ENCODE measurements at places on chromosomes 5 and 9. TPM values are rescaled to one million over a fixed set of nuclear protein-coding genes. Genes with fewer than 3 reads are reported as not detected.

Gene SGTB
- total RNA-seq = 4.4 TPM

Gene CCNO
- 2.5 TPM for total RNA-seq

Gene LECT2
- not detected for total RNA-seq

DNA sequence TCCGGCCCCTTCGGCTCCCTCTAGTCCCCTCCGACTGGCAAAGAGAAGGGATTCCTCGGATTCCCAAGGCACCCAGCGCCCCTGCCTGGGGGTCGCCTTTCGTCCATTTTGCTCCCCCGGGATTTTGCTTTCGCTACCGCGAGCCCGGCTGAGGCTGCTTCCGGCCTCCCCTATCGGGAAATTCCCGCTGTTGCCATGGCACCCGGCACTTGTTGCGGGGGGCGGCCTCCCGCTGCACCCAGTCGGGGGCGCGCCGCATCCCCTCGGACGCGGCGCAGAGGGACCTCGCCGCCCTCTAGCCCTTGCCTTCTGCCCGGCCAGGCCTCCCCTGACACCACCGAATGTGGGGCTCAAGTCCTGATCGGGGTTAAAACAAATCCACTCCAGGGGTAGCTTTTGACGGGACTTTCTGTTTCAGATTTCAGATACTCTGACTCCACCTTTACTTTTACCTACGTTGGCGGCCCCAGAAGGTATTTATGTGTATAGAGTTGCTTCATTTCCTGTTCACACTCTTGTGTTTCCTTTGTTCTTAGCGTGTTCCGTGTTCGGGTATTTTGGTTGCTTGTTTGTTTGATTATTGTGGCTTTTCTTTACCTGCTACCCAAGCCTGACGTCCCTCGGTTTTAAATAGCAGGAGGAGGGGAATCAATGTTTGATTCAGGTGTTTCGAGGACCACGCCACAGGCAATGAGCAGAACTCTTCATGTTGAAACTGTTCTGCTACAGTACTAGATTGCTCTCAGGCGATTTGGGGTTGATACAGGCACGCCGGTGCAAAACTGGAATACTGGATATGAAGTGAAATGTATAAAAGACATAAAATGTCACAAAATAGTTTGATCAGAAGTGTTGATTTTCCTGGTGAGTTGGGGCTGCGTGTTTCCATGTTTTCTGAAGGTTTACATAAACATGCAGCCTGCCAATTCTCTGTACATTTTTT is 1.5 kb downstream of the PARP8 start:
- peak overlapping the region; percentile 87 for H3K4me3 ChIP-seq
- H3K36me3 ChIP-seq = no peaks in the 10 kb centered on the region
- peak overlapping the region; percentile 88 for H3K27ac ChIP-seq
- H3K4me1 ChIP-seq = no peaks in the 10 kb centered on the region
- DNase-seq = peak; percentile 60

DNA sequence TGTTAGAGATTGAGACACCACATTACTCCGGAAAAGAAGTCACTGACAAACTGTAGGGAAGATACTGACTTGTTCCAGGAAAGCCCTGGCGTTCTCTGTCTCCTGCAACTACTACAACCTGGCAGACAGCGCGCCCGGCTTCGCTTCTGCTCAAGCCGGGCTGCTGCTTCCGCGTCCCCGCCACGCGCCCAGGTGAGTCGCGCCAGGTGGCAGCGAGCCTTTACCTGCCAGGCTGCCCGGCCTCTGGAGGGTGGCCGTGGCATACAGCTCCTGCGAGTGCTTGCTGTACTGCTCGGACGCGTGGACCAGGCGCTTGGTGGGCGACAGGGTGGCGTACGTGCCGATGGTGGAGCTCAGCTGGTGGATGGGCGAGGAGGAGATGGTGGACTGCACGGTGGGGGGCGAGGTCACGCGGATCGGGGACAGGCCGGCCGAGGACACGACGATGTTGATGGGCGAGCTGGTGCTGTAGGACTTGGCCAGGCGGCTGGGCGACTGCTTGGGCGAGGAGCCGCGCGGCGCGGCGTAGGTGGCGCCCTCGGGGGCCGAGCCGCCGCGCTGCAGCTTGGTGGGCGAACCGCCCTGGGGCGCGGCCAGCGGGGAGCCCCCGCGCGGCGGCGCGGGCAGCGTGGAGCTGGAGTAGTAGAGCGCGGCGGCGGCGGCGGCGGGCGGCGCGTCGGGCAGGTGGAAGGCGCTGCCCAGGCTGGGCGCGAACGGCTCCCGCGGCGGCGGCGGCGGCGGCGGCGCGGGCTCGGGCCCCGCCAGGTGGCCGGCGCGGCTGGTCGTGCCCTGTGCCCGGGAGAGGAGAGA is 519.6 kb downstream of the CTNND2 start:
- peak; percentile 21 for DNase-seq
- H3K27me3 ChIP-seq = peaks cover 20% of the 10 kb centered on the region
- peak overlapping the region; percentile 17 for H3K4me3 ChIP-seq
- H3K36me3 ChIP-seq = no peaks in the 10 kb centered on the region

DNA sequence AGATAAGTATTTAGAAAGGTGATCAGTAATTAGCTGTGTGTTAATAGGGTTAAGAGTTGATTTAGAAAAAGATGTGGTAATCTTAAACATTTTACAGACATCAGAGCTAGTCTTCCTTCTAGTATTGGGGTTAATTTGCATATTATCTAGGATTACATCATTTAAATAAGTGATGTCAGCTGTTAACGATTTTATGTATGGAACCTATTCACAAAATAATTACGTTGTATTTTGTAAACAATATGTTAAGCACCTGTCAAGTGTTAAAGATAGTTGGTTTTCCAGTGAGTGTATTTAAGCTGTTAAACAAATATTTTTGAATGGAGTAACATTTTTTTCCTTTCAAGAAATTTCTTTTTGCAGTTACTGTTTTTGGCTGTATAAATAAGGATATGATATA is 2.2 kb downstream of the DCP2 start:
- no peak overlapping the region for H3K4me3 ChIP-seq
- no peaks in the 10 kb centered on the region for H3K27me3 ChIP-seq
- no peaks in the 10 kb centered on the region for H3K36me3 ChIP-seq
- no peak for DNase-seq

DNA sequence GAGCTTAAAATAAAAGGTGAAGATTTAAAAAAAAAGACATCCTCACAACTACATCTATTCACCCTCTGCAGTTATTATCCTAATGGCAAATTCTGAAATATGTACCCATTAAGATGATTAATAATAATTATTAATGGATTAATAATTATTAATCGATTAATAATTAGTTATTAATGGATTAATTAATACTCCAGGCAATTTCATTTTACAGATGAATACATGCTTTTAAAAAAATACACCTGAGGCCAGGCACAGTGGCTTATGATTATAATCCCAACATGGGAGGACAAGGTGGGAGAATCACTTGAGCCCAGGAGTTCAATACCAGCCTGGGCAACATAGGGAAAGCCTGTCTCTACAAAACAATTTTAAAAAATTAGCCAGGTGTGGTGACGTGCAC is 182.4 kb downstream of the ARRDC3 start:
- no peak for DNase-seq
- H3K27ac ChIP-seq = no peak overlapping the region
- H3K4me3 ChIP-seq = no peak overlapping the region
- H3K4me1 ChIP-seq = no peaks in the 10 kb centered on the region
- H3K36me3 ChIP-seq = no peaks in the 10 kb centered on the region

DNA sequence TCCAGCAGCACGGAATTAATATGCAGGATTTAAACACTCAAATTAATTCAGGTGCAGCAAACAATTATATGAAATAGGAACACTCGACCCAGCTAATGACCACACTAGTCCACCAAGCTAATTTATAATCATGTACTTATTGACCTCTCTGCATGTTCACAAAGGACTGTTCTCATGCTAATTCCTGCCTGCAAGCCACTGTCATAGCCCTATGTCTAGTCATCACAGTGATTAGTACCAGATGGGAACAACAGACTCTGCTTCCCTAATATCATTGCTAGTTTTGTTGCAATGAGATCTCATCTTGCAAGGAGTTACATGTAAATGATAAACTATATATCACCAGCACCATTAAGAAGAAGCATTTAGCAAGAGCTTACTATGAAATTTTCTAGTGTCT is 553.0 kb upstream of the GRAMD2B start:
- DNase-seq = no peak
- no peak overlapping the region for H3K27ac ChIP-seq
- no peaks in the 10 kb centered on the region for H3K36me3 ChIP-seq
- H3K4me1 ChIP-seq = no peaks in the 10 kb centered on the region
- H3K4me3 ChIP-seq = no peak overlapping the region

- no peaks in the 10 kb centered on the region for H3K4me1 ChIP-seq
- H3K27me3 ChIP-seq = no peaks in the 10 kb centered on the region
- no peak overlapping the region for H3K4me3 ChIP-seq
- H3K36me3 ChIP-seq = no peaks in the 10 kb centered on the region
- H3K27ac ChIP-seq = no peak overlapping the region
- DNase-seq = no peak
Observed at GRCh38 chr5:179361037-179361603, 15.9 kb upstream of the ADAMTS2 start.
